SW 1271 (cell line): ENCODE measurements at places on chromosomes 4 and X.

DNA sequence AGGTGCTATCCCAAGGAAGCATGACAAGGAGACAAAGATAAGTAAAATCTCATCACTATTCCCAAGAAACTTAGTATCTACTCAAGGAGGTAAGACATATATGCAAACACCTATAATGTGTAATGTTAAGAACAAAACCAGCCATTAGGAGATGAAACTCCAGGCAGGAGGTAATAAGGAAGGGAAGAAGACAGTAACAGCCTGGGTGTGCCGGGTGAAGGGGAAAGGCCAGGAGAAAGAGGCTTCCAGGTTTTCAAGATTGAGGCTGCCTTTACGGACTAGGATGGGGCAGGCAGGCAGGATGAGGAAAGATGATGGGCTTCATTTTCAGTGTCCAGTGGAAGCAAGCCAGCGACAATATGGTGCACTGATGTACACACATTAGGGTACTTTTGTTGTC is 62.5 kb downstream of the LEF1 start:
- no peak for DNase-seq

GRCh38 chr4:88705805-88706492 is 8.3 kb upstream of the NAP1L5 start:
- DNase-seq, result no peak

DNA sequence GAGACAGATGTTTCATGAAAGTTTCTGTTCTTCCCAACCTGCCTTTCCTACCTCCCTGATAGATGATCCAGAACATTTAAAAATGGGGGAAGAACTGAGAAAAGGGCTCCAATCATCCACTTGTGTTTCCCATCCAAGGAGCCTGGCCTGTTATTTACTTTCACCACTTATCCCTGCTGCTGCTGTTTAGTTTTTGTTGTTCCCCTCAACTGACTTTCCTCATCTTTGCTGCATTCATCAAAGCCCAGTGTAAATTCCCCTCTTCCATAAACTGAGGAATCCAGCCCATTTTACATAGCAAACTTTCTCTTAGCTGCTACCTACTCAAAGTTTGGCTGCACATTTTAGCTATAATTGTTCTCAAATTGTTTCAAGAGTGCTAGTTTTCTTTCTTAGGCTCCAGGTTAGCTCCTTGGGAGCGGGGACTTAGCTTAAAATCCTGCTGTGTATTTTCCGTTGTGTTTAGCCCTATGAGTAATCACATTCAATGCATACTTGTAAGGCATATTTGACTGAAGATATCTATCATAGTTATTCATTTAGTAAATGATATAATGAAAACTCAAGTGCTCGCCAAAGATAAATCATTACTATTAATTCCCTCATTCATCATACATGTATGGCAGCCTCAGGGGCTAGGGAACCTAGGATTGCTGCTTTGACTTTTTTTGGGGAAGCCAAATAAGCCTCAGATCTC is 1.4 kb upstream of the PTPN13 start:
- no peak for DNase-seq

DNA sequence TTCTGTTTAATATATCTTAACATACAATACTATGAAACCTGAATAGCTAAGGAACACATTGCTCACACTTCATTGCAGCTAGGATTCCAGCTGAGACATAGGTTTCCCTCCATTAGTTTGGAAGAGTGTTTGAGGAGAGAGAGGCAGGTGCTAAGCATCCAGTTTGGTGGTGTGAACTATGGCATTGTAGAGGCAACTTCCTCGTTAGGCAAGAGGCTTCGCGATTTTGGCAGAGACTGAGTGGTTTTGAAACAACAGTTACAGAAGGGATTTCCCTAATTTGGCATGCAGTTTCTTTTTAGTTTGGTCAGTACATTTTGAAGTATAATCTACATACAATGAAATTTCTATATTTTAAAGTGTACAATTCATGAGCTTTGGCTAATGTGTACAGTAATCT is 117.1 kb upstream of the BMP3 start:
- no peak for DNase-seq

DNA sequence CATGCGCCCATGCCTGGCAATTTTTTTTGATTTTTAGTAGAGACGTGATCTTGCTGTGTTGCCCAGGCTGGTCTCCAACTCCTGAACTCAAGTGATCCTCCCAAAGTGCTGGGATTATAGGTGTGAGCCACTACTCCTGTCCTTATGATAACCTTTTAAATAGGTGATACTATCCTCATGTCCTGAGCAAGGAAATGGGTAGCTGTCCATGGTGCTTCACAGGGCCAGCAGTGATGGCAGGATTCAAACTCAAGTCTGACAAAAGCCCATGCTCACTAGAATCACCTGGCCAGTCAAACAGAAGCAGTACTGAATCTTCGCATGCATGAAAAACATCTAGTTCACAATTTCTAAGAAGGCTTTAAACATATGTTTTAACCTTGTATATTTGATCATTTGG is 235.1 kb downstream of the NR3C2 start:
- no peak for DNase-seq

GRCh38 chr4:20760053-20760452 is 59.8 kb downstream of the PACRGL start:
- no peak for DNase-seq

DNA sequence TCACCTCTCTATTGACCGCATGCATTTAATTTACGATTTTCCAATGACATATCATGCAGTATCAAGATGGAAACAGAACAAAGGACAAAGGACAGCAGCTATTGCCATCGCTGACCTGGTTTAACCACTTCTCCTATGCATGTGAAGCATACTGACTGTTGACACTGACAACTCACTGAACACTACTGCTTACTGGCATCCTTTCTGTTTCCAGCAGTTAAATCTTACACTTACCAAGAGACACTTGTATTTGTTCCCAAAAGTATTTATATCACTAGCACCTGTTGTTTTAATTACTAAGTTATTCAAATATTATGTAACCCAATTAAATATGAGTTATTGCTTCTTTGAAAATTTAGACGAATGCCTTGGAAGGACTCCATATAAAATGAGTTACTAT is 176.7 kb downstream of the PDGFC start:
- no peak for DNase-seq

DNA sequence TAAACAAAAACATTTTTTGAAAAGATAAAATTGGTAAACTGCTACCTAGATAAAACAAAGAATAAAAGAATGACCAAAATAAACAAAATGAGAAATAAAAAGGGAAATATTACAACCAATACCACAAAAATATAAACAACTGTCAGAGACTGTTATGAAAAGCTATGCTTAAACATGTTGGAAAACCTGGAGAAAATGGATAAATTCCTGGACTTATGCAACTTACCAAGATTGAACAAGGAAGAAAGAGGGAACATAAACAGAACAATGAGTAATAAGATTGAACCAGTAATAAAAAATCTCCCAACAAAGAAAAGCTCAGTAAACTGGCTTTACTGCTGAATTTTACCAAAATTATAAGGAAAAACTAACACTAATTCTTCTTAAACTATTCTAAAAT is 518.7 kb downstream of the GRXCR1 start:
- DNase-seq, result no peak

GRCh38 chr4:41535911-41536371 is 2.0 kb upstream of the LIMCH1 start:
- no peak for DNase-seq

DNA sequence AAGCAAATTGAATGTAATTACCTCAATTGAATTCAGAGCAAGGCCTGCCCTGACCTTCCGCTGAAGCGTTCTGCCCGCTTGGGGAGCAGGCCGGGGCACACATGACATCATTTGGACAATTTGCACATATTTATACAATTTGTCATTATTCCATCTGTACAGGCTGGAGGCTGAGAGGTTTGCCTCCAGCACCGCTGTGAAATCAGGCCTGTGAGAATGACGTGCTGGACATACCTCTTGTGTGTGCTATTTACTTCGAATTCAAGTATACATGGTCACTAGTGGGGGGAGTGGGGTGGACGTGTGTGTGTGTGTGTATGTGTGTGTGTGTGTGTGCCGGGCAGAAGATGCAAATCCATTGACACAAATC is 285.6 kb downstream of the SHOX start:
- no peak for DNase-seq

DNA sequence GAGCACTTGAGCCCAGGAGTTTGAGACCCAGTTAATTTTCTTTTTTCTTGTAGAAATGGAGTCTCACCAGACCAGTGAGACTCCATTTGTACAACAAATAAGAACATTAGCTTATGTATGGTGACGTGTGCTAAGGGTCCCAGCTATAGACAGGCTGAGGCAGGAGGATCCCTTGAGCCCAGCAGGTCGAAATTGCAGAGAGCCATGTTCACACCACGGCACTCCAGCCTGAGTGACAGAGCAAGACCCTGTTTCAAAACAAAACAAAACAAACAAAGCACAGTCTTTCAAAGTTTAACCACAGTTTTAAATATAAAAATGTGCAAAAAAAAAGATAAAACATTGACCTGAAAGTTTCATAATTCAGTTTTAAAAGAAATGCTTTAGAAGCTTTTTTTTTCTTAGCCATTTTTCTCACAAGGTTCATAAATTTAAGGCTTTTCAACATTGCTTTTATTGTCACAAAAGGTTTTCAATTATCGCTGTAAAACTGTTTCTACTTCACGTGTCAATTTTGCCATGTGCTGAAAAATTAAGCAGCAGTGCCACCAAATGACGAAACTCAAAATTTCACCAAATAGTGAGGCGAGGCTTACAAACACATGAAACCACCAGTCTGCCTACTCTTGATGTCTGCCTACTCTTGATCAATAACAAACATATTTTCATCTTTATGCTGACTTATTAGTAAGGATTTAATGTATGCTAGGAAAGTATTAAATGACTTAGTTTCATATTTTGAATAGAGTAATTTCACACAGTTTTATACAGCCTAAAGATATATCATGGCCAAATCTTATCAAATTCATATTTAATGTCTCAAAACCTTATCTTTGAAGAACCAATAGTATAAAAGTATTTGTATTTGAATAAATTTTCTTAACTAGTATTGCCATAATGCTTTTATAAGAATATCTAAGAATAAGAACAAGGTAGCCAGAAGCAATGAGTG is 126.3 kb downstream of the NEK1 start:
- DNase-seq, result peak; percentile 20

GRCh38 chr4:75484190-75484589 is 30.0 kb downstream of the RCHY1 start:
- DNase-seq, result no peak

GRCh38 chrX:626745-627509 is 3.7 kb upstream of the SHOX start:
- no peak for DNase-seq

- DNase-seq, result no peak
Observed at GRCh38 chr4:31979988-31980387, 1259.8 kb downstream of the PCDH7 start.

DNA sequence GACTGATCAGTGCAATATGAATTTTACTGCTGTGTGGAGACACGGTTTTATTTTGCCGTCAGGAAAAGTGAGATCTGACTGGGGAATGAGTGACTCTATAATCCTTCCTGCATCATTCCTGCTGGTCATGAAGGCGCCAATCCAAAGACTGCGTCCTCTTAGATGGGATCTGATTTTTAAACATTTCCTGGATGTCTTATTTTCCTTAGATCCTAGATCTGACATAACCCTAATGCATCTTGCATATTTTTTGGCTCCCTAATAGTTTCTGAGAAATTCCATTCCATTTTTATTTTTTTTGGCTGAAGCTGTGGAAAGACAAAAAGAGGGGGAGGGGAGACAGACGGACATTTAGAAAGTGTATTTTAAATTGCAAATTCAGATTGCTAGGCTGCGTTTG is 454.9 kb upstream of the FAT1 start:
- no peak for DNase-seq

DNA sequence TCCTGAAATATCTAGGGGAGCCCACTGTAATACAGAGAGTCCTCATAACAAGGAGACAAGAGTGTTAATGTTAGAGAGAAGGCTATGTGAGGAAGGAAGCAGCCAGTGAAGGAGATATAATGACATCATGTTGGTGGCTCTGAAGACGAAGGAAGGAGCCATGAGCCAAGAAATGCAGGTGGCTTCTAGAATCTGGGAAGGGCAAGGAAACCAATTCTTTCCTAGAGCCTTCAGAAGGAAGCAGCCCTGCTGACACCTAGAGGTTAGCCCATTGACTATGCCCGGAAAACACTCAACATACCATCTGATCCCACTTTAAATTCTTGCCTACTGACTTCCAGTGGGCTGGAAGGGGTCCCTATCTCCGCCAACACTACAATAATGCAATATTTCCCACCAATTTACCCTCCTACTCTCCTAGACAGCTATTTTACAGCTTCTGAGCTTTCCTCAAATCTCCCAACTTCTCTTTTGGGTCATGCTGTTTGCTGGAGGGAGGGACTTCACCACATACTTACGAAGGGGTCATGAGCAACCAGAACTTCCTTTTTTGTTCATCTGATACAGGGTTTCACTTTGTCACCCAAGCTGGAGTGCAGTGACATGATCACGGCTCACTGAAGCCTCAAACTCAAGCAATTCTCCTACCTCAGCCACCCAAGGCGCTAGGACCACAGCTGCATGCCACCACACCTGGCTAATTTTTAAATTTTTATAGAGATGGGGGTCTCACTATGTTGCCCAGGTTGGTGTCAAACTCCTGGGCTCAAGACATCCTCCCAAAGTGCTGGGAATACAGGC is 25.2 kb upstream of the G3BP2 start:
- no peak for DNase-seq

DNA sequence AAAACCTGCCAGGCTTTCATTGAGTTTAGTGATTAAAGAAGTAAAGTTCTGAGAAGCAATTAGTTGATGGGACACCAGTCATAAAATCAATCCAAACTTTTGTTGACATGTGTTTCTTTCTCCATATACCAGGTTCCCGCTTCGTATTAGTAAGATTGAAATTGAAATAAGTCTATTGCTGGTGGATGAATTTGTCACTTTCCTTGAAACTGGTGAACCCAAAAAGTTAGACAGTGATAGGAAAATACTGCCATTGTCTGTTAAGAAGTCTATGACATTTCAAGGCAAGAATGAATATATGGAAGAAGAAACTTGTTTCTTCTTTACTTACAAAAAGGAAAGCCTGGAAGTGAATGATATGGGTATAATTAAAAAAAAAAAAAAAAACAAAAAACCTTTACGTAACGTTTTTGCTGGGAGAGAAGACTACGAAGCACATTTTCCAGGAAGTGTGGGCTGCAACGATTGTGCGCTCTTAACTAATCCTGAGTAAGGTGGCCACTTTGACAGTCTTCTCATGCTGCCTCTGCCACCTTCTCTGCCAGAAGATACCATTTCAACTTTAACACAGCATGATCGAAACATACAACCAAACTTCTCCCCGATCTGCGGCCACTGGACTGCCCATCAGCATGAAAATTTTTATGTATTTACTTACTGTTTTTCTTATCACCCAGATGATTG is at the start of gene CD40LG:
Gene CD40LG (plus strand): TSS at position 482 of the 684 bp plus-strand sequence. CDS start 91 bp downstream, at position 573.
- DNase-seq, result no peak

GRCh38 chrX:119753639-119754257 is 4.6 kb upstream of the SOWAHD start:
- DNase-seq, result peak; percentile 0

DNA sequence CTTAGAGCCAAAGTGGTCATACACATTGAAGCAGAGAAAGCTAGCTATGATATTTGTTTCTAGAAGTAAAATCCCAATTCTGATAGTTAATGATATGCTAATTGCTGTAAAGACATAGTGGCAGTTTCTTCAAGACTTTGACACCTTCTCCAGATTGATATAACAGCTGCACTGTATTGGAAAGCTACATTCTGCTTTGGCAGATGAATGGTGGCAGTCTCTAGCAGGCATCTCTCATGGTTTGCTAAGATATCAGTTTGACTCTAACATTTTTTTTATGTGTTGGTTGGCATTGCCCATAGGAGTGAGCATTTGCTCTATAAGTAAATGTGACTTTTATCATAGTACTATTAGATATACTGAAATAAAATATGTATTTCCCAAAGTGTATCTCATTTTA is 128.2 kb downstream of the AFF2 start:
- DNase-seq, result no peak
